ENCODE measurements at places on chromosomes 2 and 18.

DNA sequence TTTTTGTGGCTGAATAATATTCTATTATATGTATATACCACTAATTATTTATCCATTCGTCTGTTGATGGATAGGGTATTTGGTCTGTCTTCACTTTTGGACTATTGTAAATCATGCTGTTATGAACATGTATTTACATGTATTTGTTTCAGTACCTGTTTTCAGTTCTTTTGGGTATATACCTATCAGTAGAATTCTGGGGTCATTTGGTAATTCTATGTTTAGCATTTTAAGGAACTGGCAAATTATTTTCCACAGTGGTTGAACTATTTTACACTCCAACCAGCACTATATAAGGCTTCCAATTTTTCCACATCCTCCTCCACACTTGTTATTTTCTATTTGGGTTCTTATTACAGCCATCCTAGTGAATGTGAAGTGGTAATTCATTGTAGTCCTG, 12.4 kb upstream of the TANK start:
- DNase-seq: no peak

DNA sequence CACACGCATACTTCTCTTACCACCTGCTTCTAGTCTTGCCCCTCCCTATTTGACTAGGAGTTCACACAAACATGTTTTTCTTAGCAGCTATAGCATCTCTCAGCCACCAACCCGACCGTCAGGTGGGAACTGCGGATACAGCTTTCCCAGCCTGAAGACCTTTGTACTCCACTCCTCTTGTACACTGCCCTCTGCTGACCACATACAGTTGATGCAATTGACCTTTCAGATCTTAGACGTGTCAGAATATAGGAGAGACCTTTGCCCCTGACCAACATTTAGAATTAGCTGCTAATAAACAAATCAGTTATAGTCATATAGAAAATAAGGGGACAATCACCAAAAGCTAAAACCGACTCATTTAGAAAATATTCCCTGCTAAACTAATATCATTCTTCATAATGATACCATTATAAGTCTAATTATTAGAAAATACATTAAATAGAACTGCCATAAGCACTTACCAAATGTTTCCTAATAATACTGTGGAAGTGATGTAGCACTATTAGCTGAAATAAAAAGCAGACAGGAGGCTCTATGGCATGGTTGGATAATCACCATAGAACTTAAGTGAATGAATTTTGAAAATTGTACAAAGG, 208.4 kb downstream of the RAD51AP2 start:
- DNase-seq: peak; percentile 13

- no peak for DNase-seq
Observed at GRCh38 chr2:223654384-223654915, 52.3 kb upstream of the SCG2 start.

- no peak for DNase-seq
Observed at GRCh38 chr2:95023222-95023597, 2.3 kb upstream of the MAL start.

DNA sequence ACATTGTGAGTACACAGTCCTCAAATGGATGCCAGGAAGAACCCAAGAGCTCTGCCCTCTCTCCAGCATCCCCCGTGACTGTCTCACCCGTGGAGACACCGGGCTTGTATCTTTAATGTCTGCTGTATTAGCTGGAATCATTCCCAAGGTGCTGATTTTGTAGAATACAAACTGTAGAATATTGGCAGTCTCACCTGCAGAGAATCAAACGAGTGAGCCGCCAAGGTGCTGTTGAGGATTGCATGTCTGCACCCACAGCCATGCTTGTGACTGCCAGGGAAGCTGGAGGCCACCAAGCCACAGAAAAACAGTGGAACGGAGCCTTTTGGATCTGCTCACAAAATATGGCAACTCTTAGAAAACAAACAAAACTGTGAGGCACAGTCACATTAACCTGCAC, 37.5 kb downstream of the TMEM18 start:
- no peak for DNase-seq

DNA sequence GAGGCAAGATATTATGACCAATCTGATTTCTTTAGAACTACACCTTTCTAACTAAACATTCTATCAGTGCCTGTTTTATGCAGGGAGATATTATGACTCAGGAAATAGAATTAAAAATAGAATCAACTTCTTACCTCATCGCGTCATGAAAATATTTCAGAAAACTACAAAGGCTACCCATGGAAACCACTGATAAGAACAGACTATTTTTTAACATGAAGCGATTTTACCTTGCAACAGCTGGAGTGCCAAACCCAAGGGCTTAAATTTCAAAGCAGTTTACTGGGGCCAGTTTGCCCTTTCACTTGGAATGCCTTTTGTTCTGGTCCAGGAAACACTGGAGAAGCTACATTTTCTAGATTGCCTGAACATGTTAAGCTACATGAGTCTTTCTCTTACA, 304.8 kb upstream of the CCDC68 start:
- no peak for DNase-seq

DNA sequence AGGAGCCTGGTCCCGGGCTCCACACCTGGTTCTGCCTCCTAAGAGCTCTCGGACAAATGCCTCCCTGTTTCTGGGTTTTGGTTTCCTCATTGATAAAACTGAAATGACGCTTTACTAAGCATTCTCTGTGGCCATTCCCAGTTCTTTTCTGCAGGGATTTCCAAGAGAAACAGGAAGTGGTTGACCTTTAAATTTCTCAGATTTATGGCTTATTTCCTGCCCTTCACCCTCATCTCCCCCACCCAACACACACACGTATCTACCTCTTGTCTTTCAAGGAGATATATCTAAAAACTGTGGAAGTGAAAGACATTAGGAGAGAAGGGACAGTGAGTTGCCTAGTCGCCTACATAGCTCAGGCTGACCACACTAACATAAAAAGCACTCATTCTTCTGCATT, 53.0 kb downstream of the PIEZO2 start:
- no peak for DNase-seq

DNA sequence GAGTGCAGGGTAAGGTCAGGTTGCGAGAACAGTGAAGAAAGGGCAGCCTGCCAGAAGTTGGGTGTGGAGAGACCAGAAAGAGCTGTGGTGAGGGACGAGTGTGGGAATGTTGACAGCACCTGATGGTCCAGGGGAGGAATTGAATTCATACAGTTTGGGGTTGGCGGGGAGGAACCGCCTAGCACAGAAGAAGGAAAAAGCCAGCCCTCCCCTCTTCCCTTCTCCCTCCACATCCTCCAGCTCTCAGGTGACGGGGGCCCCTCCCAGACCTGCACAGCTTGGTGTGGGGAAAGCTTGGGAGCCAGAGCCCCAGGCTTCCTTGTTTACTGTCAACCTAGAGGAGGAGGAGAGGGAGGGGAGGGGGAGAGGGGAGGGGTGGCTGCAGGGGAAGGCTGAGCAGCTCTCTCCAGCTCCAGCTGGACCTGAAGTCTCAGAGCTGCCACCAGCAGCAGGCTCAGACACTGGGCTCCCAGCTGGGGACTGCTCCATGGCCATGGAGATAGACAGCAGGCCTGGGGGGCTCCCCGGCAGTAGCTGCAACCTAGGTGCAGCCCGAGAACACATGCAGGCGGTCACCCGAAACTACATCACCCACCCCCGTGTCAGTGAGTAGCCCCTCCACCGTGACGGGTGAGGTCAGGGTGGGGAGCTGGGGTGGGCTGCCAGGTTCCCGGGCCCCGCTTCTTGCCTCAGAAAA, at the start of gene ATP6V1B1:
Gene ATP6V1B1, plus strand, starts transcription at position 433 of the 697 bp plus-strand sequence. Its CDS starts 55 bp downstream, at position 488.
- no peak for DNase-seq

DNA sequence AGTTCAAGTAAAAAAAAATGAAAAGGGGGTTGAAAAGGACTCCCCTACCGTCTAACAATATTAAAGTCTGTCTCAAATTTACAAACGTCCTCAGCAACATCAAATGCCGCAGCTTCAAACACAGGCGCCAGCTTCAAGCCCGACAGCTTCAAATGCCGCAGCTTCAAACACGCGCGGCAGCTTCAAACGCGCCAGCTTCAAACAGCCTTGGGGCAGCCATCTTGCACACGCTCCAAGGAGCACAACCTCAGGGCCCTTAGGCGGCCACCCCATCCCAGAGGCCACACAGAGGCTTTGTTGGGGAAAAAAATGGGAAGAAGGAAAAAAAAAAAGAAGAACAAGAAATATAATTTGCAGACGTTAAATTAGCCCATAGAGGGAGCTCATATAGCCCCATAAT, 244.4 kb upstream of the VRK2 start:
- no peak for DNase-seq

- no peak for DNase-seq
Observed at GRCh38 chr18:38944446-38945024, 1378.9 kb upstream of the CELF4 start.

DNA sequence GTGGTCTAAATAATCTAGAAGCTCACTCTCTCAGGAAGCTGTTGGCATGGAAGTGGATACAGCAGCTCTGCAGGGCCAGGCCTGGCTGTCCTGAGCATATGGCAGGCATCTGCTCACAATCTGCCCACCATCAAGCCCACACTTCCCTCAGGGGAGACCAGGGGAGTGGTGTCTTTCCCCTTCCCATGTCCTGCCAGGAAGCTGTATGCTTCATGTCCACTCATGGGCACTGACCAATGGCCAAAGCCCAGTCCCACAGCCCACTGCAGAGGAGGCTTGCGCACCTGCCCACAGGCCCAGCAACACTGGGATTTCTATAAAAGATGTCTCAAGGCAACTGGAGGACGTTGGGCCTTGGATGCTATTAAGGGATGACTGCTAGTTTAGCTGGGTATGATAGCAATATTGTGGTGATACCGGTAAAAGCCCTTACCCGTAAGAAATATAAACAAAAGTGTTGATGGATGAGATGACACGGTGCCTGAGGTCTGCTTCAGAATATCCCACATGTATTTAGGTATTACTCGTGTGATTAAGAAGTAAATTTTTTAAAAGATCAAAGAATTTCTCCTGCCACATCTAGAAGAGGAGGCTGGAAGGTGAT, 106.7 kb upstream of the CTDP1 start:
- no peak for DNase-seq

DNA sequence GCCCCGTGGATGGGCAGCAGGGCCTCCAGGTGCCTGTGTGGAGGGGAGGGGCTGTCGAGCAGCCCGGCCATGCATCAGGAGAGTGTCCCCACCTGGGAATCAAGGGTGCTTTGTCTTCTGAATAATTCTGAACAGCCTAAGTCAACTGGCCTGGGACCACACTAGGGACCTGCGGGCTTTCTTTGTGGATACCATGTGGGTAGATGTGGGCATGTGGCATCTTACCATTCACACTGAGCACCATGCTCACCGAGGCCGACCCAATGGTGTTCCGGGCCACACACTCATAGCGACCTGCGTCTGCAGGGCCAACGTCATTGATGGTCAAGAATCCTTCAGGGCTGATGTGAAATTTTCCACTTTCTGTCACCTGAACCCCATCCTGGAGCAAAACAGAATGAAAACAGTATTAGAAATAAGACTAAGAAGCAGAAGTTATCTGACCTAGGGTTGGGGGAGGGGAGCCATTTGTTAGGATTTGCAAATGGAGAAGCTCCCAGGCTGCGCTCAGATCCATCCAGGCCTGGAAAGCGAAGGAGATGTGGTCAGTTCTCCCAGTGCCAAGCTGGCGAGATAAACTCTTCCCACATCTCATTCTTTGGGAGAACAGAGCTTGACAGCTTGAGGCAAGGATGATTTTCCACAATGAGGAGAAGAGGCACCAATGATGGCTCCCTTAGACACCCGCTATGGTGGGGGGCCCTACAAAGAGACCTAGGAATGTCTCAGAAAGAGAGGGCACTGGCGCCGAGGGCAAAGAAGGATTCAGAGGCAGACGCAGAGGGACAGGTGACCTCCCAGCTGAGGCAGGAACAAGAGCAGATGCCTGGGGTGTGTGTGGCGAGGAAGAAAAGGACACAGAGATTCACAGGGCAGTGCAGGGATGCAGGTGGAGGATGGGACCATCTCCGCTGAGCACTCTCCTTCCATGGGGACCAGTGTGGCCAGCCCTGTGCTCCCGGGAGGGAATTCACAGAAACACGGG, 83.4 kb downstream of the PXDN start:
- DNase-seq: no peak

GRCh38 chr18:54147439-54147838, 77.0 kb downstream of the MBD2 start:
- no peak for DNase-seq

GRCh38 chr2:102177814-102178478, 8.9 kb upstream of the IL1RL2 start:
- no peak for DNase-seq

GRCh38 chr2:217079165-217079564, 219.3 kb upstream of the TNP1 start:
- no peak for DNase-seq

DNA sequence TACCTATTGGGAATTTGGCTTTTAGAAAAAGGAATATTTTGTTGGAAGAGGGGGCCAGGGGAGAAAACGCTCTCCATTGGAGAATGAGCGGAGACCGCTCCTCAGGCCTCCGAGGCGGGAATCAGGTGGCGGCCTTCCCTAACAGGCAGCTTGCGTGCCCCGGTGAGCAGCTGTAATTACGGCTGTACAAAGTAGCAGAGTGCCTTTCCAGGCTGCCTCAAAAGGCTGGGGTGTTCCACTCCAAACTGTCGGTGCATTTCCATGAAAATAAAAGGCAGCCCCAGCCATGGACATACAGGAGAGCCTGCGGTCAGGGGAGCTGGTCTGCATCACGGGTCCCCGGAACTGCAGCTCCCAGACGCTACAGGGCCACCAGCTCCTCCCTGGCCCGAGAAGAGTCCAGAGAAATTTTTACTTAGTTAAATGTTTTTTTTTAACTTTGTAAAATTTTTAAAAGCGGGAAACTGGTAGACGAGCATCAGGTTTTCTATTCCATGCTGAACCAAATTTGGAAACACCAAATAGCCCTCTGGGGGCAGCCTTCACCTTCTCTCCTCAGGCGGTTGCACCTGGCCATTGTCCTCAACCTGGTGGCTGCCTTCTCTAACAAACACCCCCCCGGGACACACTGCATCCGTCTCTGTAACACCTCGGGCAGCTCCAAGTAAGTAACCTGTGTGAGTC, 209.3 kb upstream of the SALL3 start:
- no peak for DNase-seq

DNA sequence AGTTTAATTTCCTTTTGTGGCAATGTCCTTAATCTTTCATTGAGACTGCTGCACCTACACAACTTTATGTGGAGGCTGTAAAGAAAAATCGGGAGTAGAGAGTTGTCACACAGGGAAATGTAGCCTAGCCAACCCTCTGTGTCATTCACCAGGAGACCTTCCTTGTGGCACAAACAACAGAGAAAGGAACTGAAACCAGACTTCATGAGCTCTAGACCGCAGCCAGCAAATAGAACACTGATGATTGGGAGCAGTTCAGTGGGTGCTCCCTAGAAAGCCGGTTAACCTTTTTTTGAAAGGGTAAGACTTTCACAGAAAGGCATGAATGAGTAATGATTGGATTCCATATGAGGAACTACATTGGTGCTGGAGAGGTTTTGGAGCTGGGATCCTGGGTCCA, 1752.4 kb upstream of the CELF4 start:
- DNase-seq: no peak

DNA sequence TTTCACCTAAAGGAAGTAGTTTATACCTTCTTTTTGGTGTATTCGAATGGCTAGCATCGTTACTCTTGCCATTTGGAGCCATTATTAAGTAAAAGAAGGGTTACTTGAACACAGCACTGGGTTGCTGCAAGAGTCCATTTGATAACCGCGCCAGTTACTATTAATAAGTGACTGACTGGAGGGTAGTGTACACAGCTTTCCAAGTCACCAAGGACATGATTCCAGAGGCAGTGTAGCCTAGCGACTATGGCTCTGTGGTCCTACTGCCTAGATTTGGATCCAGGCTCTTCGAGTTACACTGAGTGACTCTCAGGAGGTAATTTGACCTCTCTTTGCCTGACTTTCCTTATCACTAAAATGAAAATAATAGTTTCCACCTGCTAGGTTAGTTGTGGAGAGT, 206.8 kb downstream of the MEIS1 start:
- no peak for DNase-seq
